ENCODE measurements at places on chromosomes 11 and 22.

- no peak for DNase-seq
Observed at GRCh38 chr11:68665436-68665835, 18.9 kb upstream of the GAL start.

DNA sequence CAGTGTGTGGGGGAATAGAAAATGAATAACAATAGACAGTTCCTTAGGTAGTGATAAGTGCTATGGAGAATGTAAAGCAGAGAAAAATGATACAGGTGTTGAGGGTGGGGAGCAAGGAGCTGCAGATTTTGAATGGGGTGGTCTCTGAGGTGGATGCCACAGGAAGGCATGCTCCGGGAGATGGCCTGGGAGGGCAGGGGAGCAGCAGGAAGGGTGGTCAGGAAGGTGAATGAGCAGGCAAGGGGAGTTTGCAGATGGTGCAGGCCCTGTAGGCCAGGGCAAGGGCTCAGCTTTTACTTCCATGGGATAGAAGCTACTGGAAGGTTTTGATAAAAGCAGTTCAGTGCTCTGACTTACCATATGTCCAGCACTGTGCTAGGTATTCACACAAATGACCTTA, 44.8 kb downstream of the FDX1 start:
- no peak for DNase-seq

DNA sequence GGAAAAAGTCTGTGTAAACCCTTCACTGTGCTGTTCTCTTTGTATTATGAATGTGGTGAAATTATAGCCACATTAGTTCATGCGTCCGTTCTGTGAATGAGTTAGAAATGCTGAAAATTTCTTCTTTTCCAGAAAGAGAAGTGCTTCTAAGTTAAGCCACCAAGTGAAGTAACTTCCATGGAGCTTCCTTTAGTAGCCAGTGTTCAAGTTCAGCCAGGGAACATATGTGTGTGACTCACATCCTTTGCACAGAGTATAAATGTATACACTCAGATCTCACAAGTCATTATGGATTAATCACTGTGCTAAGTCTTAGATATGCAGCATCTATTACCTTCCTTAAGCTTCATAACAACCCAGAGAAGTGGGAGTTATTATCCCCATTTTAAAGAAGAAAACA, 3.1 kb upstream of the MMP8 start:
- DNase-seq = no peak

DNA sequence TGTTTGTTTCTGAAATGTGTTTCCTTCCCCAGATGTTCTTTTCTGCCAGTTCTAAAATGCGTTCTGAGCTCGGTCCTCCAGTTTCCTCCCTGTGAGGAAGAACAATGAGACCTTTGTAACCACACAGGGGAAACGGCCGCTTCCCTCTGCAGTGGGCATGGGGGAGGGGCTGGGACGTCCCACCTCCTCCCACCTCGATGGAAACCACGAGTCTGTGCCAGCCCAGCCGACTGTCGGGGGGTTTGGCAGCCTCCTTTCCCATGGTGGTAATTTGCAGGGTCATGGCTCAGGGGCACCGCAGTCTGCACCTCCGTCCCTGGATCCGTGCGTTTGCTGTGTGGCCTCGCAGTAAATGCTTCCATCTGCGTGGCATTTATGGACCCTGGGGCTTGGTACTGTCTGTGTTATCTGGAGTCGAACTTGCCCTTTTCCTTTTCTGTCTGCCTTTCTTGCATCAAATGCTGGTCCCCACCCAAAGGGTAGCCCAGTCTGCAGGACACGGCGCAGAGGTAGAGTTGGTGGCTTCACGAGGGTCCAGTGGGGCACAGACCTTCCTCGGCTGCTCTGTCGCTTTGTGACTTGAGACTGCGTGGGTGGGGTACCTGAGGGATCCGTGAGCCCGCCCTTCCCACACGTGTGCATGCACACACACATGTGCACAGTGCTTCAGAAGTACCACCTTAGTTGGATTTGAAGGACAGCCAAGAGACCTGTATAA, 16.1 kb downstream of the LRP5 start:
- no peak for DNase-seq

DNA sequence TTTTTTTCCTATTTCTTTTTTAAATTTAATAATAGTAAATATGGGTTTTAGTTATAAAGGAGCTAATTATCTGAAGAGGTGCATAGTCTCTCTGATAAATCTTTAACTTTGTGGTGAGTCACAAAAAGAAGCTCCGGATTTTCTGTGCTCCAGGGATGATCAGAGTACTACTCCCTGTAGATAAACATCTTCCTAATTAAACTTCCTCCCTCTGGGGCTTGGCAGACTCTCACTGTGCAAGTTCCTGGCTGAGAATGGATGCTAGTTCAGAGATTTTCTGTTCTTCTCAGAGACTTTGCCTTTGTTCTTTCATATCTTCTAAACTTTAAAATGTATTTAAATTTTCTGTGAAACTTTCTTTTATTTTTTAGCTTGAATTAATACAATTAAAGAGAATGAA, at the start of gene OR10G7:
TSS of gene OR10G7 (minus strand) at position 72 of the 400 bp plus-strand sequence. CDS start 2,324 bp downstream, outside the sequence.
- no peak for DNase-seq

DNA sequence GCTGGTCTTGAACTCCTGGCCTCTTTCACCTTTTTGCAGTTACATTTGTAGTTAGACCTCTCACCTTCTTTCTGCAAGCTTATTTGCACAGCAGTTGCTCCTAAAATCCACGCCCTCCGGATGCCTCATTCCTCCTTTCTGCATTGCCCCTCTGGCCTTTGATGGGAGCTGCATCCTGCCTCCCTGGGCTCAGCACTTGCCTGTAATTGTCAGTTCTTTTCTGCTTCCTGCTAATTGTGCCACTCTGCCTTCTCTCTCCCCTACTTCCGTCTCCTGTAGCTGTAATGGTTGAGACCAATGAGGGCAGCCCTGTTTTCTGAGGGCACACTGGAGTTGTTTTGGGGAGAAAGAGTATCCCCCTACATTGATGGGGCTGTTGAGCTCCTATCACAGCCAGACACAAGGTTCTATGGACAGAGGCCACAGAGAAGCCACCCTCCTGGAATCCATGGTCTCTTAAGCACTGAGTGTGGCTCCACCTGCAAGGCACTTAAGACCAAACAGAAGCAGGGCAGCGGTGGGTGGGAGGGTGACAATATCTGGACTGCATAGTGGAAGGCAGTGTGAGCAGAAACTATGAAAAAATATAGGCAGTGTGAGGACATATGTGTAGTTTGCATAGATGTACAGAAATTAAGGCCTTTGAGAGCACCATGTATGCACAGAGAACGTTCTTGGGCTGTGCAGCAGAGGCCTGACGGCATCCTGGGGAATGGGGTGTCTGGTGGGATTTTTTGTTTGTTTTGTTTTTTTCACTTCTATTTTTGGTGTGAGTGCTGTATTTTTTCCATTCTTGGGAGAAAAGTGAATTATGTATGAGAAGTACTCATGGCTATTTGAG, 30.5 kb downstream of the YDJC start:
- DNase-seq = no peak

GRCh38 chr11:11735586-11735985, 106.2 kb upstream of the USP47 start:
- no peak for DNase-seq

DNA sequence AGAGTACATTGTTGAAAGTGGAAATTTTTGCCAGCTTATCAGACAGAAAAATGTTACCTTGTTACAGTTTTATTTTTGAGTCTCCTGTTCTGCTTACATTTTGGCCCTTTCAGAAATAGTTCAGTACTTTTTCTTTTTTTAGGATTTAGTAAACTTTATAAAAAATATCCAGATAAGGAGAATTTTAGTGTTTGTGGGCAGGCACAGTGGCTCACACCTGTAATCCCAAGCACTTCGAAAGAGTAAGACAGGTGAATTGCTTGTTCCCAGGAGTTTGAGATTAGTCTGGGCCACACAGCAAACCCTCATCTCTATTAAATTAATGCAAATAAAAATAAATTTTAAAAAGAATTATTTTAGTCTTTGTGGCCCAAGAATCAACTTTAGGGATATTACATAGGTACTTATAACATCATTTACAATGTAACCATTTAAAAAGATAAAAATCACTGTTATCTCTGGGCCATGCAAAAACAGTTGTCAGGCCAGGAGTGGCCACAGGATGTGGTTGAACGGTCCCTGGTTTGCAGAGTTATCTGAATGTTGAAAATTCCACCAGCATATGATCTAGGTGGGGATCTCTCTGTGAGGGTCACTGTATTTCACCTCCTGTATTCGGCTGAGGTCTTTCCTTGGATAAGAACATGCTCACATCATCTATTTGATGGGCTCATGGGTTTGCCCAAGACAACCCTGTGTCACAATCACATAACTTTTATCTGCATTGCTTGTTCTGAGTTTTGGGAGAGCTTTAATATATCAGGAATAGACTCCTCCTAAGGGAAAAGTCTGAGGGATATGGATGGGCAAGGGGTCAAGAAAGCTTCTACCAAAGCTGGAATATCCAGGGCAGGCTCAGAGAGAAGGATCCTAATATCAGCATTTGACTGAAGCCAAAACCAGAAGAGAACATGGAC, 91.5 kb downstream of the GGTLC2 start:
- DNase-seq = no peak

DNA sequence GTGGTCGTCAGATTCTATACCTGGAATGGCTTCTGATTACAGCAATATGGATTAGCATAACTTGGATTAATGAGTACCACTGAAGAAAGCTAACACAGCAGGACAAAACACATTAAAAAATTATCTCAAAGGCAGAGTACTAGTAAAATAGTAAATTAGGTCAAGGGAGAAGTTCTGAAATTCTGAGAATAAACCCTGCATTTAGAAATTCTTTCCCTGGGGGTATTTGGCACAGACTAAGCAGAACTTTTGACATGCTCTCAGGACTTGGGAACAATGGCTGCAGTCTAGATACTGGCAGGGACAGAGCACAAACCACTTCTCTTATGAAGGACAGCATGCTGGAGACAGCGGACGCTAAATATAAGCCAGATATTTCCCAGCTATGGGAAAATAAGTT, 85.6 kb upstream of the GRIA4 start:
- no peak for DNase-seq

DNA sequence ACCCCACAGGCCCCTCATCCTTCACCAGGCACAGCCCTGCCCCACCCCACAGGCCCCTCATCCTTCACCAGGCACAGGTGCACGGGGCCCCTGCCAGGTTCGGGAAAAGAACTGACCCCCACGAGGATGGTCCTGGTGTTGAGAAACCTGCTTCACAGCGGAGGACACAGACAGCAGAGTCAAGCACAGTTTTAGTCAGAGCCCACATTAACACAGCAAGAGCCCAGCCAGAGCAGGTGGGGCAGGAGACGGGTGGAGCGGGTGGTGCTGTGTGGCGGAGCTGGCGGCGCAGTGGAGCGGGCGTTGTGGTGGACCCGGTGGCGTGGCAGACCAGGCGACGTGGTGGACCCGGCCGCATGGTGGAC, 1085.5 kb downstream of the BRD1 start:
- DNase-seq = no peak

DNA sequence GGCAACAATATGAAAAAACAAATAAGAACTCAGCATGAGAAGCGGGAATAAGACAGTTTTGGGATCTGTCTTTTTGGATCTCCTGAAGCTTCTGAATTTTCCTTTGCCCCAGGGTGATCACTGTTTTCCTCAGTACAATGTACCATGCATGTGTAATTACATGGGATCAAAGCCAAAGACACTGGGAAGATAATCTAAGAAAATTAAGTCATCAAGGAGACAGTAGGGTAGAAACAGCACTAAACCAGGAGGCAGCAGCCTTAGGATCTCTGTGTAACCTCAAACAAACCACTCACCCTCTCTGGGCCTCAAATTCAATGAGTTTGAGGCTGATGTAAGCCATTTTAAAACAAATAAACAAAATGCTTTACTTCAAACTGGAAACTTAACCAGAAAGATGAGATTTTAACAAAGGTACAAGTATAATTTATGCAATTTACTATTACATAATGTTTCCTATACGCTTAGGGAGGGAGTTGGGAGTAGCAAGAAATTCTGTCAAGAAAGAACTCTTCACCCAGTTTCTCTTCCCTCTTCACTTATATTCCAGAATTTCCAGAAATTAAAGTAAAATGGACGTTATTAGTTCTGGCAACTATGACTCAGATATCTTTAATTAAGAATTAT, 77.0 kb downstream of the RAB30 start:
- no peak for DNase-seq

GRCh38 chr11:128687321-128687720, 6.6 kb upstream of the FLI1 start:
- DNase-seq = no peak

DNA sequence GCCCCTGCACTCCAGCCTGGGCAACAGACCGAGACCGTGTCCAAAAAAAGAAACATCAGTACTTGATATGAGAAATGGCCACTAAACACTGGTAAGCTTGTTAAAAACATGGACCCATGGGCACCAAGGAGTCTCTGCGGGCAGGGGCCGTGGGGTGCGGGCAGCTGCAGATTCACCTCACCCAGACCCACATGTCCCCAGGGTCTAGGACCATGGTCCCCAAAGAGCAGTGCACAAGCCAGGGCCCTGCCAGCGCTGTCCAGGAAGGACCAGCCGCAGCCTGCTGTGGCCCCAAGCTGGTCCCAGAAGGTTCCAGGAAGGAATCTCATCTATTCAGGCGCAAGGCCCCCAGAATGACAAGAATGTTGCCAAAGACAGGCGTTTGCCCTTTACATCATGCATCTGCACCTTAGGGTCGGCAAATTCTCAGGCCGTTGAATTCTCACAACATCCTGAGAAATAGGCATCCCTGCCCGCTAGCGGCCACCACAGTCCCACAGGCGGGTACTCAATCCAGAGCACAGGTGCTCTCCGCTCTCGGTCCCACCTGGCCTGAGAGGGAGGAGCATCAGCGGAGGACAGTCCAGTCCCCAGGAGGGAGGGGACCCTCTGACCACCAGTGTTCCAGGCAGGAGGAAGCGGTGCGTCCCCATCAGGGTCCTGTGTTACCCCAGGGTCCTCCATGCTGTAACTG, 9.5 kb downstream of the YPEL1 start:
- DNase-seq = no peak

DNA sequence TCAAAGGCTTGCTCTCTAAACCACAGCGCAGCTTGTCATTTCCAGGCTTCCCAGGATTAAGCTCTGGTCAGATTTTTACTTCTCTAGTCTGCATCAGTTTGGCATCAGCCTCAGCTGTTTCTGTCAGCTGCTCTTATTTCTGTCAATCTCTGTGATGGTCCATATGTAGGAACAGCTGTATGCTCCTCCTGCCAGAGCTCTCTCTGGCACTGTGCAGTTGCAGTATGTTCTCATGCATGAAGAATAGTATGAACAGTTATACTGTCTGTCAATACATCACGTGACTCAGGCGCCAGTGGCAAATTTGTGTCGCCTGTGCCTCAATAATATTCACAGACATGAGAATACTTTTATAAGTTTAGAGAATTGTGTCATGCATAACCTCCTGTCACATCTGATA, 6.7 kb downstream of the OR6M1 start:
- peak; percentile 90 for DNase-seq

DNA sequence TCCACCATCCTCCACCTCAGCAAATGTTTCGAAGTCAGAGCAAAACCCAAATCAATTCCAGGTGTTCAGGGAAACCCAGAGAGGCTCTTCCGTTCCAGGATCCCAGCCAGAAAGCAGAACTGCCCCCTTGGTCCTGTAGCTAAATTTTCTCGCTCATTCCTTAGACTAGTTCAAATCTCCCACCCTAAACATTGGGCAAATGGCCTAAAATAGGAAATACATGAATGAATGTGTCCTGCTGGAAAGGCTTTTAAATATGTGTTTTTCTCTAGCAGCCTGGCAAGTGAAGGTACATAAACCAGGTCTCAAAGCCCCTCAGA, 89.6 kb downstream of the ETS1 start:
- DNase-seq = no peak

Measured in DMS 273 treated with DMSO at 0.1 percent for 48 hours (cell line).